Stimulated activated CD4-positive, alpha-beta T cell treated with anti-CD3 and anti-CD28 coated beads, Interleukin-12 subunit alpha, Interleukin-12 subunit beta, amount 100 ng/mL, for 48 hours (primary cell): ENCODE measurements at places on chromosomes 6 and 20.

GRCh38 chr20:59064214-59064722, 21.7 kb upstream of the PRELID3B start:
- DNase-seq: no peak

DNA sequence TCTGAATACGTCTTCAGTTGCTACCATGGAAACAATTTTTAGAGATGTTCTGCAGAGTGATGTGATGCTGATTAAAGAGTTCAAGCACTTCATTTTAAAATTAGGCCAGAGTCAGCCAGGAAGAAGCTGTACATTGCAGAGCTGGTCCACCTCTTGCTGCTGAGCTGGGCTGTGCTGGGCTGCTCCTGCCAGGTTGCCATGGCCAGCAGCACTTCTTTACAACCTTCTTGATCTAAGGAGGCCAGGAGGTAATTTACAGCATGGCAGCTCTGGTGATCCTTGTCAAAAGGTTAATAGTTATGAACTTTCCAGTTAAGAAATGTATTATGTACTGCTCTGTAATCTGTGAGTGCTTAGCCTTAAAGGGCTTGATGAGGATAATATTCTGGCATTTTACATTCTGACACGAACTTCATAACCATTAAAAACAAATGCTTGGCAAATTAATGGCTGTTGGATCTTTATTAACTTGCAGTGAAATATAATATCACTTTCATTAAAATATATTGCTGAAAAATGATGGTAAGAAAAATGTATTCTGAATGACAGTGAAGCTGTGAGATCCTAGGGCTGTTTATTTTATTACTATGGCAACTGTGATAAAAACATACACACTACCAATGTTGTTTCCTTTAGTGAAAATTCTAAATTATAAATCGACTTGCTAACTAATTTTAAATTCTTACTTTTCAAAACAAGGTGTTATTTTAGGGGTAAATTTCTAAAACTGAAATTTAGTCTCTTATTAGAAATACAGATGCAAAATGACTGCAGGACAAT, 259.7 kb downstream of the RFPL4B start:
- no peak for DNase-seq

- no peak for DNase-seq
Measured at GRCh38 chr20:35563834-35564233, 22.0 kb downstream of the ERGIC3 start.

GRCh38 chr6:144027932-144028587, 20.0 kb upstream of the PLAGL1 start:
- DNase-seq: no peak

DNA sequence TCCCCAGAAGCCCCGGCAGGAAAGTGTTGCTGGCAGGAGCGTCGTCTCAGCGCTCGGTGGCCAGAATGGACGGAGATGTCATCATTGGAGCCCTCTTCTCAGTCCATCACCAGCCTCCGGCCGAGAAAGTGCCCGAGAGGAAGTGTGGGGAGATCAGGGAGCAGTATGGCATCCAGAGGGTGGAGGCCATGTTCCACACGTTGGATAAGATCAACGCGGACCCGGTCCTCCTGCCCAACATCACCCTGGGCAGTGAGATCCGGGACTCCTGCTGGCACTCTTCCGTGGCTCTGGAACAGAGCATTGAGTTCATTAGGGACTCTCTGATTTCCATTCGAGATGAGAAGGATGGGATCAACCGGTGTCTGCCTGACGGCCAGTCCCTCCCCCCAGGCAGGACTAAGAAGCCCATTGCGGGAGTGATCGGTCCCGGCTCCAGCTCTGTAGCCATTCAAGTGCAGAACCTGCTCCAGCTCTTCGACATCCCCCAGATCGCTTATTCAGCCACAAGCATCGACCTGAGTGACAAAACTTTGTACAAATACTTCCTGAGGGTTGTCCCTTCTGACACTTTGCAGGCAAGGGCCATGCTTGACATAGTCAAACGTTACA, 817 bp downstream of the GRM1 start:
- DNase-seq: no peak

DNA sequence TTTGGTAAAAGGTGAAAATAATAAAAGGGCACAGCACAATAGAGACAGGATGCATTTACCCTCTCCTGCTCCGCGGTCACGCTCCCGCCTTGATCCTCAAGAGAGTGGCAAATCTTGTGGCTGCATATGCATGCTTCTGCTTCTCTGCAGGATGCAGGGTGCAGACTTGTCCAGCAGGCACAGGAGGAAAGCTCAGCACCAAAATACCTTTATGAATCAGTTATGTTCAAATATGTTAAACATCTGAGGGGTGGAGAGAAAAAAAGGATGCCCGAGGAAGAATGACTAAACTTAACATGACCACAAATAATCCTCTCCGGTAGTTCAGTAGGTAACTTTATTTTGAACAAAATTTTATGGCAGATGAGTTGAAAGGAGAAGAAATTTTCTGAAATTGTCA, 366.1 kb upstream of the SOX4 start:
- DNase-seq: no peak

- no peak for DNase-seq
Measured at GRCh38 chr6:91420243-91420642, 833.4 kb upstream of the MAP3K7 start.

- DNase-seq: no peak
Measured at GRCh38 chr6:157558487-157559200, 177.7 kb downstream of the ZDHHC14 start.

DNA sequence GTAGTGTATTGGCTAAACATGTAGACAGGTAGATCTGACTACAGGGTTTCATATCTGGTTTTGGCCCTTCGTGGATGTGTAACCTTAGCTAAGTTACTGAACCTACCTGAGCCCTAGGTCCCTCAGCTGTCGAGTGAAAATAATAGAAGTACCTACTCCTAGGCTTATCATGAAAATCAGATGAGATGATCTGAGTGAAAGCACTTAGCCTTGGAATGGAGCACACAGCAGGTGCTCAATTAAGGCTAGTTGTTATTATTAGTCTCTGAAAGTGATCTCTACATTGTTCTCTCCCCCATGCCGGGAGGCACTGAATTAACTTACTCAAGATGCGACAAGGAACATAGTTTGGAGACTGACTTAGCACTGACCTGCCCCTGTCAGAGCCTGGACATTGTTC, 174.7 kb upstream of the ZNF217 start:
- no peak for DNase-seq

DNA sequence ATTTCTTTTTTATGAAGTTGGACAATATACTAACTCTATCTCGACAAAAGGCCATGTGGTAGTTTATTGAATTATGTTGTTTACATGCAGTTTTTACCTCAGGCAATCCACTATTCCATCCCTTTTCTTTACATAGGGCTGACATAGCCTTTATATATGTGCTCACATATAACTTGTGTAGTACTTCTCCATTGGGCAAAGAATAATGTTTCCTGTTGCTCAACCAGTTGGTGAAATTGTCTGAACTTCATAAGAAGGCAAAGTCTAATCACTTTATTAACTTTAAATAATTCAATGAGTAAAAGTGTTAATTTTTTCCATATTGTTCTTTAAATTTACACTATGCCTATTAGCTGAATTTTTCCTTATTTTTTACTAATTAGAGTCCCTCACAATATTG, 1272.1 kb downstream of the EPHA7 start:
- DNase-seq: no peak

GRCh38 chr20:34262488-34263288, 21.5 kb downstream of the ASIP start:
- no peak for DNase-seq

DNA sequence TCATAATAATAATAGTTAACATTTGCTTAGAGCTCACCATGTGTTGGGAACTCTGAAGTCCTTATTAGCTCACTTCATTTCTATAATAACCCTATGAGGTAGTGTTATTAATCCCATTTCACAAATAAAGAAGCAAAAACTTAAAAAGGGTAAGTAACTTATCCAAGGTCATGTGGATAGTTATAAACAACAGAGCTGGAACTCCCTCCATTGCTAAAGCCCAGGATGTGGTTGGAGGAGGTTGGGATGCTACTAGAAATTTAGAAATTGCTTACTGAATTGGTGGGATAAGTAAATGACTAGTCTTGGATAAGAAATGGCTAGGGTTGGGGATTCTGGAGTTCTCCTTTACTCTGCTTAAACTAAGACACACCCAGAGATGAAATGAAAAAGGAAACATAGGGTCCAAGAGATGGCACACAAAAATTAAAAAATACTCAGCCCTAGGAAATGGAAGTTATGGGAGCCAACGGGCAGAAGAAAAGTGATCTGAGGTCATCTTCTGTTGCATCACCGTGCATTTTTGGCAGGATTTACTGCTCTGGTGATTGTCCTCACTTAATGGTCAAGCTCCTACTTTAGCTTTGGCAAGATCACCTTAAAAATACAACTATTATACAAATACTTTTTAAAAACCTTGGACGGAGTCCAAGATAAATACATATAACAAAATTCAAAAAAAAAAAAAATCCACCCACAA, 7.7 kb upstream of the CLIC5 start:
- no peak for DNase-seq
